Hematopoietic multipotent progenitor cell (in vitro differentiated cells): ENCODE measurements at places on chromosomes 3 and 15.

DNA sequence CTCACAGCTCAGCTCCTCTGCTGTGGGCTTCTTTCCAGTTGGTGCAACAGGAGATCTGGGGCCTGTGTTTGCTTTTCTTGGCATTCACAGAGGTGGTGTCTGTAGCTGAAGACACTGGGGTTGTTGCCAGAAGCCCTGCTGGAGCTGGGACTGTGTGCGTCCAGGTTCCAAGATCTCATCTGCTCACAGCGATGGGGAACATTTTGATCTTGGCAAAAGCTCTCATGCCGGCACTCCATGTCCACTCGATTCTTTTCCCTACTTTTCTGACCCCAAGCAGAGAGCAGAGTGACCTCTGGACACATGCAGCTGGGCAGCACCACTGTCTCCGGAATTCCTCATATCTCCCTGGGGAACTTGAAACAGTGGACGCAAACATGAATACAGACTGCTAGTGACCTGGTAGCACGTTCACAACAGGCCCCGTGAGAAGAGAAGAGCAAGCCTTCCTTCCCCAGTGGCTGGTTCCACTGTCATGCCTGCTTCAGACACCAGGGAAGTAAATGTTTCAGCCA is 36.1 kb upstream of the MECOM start:
- no peak for DNase-seq

GRCh38 chr3:26406636-26407035 is 215.9 kb upstream of the LRRC3B start:
- DNase-seq, result no peak

- DNase-seq, result no peak
Measured at GRCh38 chr15:74461847-74462511, 1.0 kb upstream of the UBL7 start.

DNA sequence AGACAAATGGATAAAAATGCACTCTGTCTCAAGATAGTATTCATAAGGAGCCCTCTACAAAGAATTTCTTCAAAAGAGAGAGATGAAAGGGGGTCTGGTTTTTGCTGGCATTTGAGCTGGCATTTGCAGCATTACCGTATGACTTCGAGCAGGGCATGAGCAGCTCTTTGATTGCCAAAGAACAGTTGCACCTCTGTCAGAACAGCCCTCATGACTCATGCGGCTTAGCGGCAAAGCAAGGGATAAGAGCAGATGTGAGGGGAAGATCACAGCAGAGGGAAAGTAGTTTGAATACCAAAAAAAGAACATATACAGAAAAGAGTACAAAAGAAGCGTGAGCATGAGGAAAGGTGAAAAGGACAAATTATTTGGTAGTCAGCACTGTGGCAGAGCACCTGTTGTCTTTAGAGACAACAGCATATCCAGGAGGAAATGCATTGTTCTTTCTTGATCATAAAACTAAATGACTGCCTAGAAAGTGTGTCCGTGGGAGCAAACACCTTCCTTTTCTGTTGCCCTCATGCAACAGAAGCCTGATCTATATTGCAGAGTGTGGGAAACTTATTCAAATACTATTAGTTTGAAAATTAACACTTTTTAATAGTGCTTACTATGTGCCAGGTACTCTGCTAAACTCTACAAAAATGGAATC is 80.5 kb upstream of the SLC24A5 start:
- DNase-seq, result no peak

DNA sequence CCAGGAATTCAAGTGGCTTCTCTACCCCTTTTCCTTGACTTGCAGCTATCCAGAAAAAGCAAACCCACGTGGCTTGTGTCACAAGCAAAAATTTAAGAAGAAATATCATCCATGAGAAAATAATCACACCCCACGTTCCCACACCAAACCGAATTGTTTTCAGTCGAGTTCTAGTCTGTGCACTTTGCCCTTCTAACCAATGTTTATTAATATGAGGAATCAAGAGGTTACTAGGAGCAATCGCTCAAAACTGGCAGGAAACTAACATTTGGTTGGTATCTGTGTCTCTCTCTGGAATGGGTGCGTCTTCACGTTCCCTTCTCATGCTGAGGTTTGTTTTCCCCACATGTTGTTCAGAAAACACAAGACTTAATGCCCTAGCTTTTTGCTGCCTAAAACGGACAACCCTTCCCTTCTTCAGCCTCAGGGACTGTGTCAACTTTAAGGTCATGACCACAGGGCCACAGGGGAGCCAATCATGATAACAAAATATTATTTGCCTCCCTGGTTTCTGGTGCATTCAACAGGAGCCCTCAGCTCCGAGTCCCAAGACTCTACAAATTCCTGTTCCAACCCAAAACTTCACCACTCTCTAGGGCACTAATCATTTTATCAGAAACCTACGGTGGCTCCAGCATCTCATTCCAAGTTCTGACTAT is 41.4 kb upstream of the LMCD1 start:
- DNase-seq, result no peak

DNA sequence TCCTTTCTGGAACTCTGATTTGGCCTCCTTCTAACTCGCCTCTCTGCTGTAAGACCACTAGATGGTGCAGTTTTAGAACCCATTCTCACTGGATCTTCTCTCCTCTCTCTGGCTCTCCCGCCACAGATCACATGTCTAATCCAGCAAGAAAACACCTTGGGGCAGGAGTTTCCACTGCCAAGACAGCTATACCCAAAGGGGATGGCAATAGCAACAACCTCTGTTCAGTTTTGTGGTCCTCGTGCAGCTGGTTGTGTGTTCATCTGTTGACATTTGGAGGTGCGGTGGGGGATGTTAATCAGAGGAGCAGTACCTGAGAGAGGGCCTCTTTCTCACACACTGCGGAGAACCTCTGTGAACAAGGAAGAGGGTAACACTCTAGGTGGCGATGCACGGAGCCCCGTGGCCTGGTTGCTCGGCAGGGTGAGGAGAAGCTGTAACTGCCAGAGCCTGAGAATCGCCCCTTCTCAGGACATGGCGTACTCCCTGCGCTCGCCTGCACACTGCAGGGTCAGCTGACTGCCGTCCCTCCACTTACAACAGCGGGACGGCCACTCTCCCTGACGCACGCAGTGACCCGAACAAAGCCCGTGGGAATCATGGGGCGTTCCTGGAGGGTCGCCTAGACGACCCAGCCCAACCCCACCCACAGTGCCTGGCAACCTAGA is at the start of gene TEX55:
Gene TEX55 (plus strand): TSS at position 666 of the 668 bp plus-strand sequence. CDS start 25 bp downstream, outside the sequence.
- peak; percentile 12 for DNase-seq

DNA sequence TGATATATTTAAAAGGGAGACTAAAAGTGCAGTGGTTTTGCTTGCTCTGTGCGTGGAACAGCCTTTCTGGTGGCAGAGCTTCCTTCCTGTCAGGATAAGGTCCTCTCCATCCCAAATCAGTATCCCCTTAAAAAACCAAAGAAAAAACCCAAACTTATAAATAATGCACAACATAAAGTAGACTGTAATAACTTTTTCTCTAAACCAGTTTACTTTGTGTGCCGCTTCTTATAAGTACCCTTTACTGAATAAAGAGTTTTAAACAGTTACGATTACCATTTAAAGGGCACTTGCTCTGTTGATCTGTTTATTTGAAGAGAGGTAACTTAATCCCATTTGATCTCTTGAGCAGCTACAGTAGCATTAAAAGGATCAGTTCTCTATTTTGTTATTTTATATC is 2.5 kb downstream of the PIK3CA start:
- DNase-seq, result no peak

- DNase-seq, result no peak
Measured at GRCh38 chr3:15120986-15121385, 22.0 kb upstream of the RBSN start.

- no peak for DNase-seq
Measured at GRCh38 chr3:40653001-40653400, 128.2 kb downstream of the ZNF621 start.

DNA sequence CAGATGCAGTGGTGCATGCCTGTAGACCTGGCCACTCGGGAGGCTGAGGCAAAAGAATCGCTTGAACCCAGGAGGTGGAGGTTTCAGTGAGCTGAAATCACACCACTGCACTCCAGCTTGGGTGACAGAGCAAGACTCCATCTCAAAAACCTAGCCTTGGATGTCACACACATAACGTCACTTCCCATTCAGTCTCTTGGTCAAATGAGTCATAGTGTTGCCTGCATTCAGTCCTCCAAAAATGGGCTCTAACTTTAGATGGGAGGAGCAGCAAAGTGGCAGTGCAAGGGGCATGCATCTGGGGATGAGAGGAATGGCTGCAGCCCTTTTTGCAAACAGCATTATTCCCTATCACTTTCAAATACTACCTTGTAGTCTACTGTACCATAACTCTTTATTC is 62.9 kb upstream of the AGBL1 start:
- no peak for DNase-seq

DNA sequence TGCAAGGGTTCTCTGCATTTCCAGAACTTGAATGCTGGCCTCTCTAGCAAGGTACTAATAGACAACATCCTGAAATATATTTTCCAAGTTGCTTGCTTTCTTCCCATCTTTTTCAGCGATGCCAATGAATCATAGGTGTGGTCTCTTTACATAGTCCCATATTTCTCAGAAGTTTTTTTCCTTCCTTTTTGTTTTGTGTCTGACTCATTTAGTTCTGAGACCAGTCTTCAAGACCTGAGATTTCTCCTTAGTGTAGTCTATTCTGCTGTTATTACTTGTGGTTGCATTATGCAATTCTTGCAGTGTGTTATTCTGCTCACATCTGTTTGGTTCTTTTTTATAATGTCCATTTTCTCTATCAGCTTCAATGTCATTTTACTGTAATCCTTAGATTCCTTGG is 1265.0 kb upstream of the ALCAM start:
- DNase-seq, result no peak

DNA sequence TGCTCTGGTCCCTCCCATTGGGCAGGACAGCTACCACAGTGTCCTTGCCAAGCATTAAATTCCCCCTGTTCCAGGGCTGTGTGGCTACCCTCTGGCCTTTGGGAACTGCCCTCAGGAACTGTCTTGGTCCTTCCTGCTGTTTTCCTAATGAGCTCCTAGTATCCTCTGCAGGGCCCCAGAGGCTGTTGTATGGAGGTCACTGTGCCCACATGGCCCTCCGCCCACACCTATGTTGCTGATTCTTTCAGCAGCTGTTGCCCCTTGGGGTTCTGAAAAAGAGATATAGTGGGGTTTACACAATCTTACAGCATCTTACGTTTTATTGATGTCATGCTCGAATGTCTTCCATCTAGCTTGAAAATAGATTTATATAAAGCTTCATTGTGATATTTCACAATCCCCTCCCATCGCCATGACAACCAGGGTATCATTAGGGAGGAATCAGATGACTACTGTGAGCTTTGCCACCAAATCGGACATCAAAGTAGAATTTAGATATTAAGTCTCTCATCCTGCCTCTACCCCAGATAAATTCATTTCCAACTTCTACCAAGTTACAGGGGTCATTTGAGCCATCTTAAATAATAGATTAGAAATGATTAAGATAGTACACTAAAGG is 97.1 kb upstream of the NR2E3 start:
- DNase-seq, result no peak

GRCh38 chr3:27511724-27512422 is 27.7 kb upstream of the SLC4A7 start:
- DNase-seq, result no peak

DNA sequence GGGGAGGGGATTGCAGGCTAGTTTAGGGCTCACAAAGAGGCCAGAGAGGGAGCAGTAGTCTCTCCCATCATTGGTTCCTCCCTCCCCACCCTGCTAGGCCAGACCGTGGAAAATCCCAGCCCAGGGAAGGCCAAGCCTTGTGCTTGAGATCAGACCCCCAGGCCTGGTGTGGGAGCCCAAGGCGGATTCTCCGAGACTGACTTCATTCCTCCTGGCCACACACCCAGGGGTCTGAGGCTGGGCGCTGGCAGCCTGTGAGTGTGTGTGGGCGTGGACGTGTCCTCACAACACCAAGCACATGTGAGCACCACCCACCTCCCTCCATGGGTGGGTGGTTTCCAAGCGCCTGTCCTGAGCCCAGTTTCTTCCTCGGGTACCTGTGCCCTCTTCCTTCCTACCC is 4.1 kb downstream of the LOXL1 start:
- no peak for DNase-seq

DNA sequence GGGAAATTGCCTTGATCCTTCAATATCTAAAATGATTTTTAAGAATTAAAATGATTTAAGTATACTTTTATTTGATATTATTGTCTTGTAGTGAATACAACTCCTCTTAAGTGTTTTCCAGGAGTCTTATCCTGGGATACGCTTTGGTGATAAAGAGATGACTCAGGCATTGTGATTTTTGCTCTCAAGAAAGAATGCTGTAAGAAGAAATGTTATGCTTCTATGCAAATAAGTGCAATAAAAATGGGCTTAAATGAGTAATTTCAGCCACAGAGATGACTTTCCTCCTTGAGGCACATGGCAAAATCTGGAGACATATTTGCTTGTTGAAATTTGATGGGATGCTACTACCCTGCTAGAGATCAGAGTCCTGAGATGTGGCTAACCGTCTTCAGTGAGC is 358.6 kb upstream of the BCHE start:
- DNase-seq, result no peak

DNA sequence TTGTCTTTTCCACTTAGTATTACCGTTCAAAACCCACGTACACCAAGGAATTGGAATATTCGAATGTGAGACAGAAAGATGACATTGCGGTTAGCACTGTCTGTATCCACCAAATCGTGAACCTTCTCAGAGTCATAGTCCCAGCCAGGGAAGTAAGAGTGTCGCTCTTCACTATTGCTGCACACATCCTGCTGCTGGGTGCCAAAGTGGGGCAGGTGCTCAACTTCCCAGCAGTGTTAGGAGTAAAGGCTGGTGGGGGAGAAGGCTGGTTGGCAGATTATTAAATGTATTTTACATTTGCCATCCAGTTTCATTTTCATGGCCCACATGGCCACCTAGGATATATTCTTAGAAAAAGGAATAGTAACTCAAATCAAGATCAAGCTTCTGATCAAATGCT is 65.1 kb downstream of the PTPRG start:
- DNase-seq, result no peak

DNA sequence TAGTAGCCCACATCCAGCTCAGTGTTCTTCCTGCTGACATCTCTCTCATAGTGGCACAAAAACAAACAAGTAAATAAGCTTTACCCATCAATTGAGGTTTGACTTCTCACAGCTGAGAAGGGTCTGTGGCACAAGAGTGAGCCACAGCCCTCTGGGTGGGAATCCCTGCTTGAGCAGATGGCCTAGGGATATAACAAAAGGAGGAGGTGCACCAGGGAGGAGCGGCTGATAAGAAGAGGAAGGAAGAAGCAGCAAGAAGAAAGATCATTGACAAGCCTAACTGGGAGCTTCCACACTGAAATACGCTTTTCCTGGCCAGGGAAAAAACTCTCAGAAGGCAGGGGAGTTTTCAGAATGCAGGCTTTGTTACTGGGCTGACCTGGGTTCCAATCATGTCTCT is 279.8 kb downstream of the UACA start:
- no peak for DNase-seq
